ENCODE measurements at places on chromosomes 3 and 15.

- no peak for DNase-seq
Observed at GRCh38 chr3:19688767-19689166, 245.2 kb downstream of the EFHB start.

- DNase-seq, result peak; percentile 67
Observed at GRCh38 chr15:52021128-52021671, 2.2 kb downstream of the MAPK6 start.

GRCh38 chr3:37198996-37199395 lies 24.6 kb upstream of the LRRFIP2 start:
- no peak for DNase-seq

GRCh38 chr3:59261009-59261408 lies 211.2 kb upstream of the CFAP20DC start:
- no peak for DNase-seq

DNA sequence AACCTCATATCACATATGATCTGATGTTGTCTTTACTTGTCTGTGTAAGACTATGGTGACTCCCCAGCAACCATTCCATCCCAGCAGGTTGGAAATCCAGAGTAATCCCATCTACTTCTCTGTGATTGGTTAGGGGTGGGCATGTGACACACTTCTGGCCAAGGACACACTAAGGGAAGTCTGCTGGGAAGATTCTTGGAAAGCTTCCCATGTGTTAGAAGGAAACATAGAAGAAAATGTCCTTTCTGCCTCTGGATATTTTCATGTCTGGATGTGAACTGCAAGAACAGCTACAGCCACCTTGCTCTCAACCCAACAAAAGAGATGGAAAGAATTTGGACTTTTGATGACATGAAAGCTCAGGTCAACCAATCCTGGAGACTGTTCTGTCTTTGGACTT lies 2.6 kb upstream of the UBE2Q2 start:
- DNase-seq, result peak; percentile 14

- no peak for DNase-seq
Observed at GRCh38 chr3:55362210-55362960, 124.7 kb downstream of the WNT5A start.

GRCh38 chr3:48276911-48277641 lies 36.2 kb downstream of the ZNF589 start:
- no peak for DNase-seq

- DNase-seq, result no peak
Observed at GRCh38 chr3:46089237-46090011, 62.1 kb upstream of the XCR1 start.

DNA sequence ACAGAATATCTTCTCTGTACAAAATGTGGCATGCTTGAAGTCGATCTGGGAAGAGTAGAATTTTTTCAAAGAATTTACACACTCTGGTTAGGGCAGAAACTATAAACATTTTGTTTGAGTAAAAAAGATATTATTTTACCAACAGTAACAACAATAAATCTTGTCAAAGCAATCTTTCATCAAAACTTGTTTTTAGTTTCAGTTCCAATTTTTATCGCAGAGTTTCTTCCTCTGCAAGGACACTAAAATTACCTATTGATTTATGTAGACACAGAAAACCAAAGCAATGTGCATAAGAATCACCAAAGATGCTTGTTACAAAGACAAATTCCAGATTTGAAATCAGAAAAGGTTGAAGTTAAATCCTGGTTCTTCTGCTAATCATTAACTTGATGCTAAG lies 61.9 kb downstream of the CGGBP1 start:
- no peak for DNase-seq

DNA sequence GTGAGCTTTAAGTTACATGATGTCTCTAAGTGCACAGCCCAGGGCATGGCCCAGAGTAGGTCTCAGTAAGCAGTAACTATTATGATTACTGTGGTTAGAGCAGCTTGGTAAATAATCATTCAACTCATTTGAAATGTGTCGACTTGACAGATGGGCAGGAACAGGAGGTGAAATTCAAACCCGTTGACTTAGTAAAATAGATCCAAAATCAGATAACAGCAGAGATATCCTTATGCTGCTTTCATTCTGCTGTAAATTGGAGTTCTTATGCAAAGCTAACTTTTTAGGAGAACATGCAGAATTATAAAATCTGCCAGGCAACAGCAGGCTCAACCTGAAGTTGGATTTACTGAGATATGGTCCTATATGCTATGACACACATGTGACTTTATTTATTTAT lies 118.7 kb upstream of the KLHL25 start:
- no peak for DNase-seq
